ENCODE measurements at places on chromosomes 12 and 14.

- no peak for DNase-seq
These were observed 94.4 kb downstream of the BICD1 start for GRCh38 chr12:32201096-32201495.

DNA sequence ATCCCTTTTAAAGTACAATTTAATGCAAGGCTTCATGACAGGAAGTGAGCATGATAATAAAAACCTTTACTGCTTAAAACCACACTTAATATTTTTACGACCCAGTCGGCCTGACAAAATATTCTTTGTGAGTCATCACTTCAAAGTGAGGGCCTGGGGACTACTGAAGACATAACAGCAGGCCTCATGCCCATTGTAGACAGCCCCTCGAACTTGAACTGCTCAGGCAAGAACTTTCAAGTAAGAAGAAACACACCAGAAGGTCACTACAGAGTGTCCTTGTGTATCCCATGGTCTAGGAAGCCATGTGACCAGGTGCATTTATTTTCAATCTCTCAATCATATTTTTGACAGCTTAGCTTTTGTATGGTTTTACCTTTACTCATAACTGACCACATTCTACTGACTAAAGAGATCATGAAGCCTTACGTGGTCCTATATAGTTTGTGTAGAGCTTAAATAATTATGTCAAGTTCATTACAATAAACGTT, 61.4 kb upstream of the MANSC4 start:
- DNase-seq, result no peak

- peak; percentile 90 for DNase-seq
These were observed 21.6 kb upstream of the GPR132 start for GRCh38 chr14:105086833-105087307.

- no peak for DNase-seq
These were observed 555.9 kb upstream of the TMEM132C start for GRCh38 chr12:127711108-127711507.

DNA sequence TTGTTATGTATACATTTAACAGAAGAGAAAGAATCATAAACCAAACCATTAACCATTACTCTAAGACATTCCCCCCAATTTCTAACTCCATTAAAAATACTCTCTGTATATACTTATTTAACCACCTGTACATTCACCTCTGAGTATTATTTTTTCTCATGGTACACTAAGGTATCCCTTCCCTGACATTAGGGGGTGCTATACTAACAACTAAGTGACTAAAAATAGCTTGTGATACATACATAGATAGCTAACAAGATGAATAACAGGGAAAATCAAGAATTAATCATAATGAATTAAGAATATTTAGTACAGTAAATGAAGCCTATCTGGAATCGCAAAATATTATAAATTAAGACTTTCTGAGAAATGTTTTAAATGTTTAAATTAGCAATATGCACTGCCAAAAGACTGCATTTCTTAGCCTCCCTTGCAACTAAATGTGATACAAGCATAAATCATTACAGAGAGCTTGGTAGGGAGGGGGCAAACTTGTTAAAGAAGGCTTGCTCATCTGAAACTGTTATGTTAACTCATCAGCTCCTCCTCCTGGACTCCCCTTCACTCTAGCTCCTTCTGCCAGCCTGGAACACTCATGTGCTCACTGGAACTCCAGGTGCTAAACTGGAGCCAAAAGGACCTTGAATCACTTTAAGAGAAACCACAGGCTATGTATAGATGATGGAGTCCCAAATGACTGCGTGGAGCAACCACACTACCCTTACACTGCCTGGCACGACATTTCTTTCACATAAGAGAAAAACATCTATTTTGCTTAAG, 14.9 kb downstream of the C2CD5 start:
- no peak for DNase-seq

DNA sequence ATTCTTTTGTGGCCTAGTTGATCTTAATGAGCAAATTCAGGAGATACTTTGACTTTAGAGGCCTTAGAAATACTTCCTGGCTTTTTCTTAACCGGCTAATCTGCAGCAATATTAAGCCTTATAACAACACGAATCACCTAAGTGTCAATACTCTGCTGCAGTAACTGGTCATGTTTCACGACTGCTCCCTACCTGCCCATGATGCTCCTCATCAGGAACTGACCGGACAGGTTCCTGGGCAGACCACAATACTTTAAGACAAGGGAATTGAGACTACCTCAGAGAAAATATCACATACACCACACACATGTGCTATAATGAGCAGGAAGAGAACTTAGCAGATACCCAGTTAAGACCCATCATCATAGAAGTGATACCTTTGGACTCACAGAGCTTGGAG, 211.9 kb upstream of the BMP4 start:
- DNase-seq, result no peak

- no peak for DNase-seq
These were observed 105.5 kb downstream of the SYT1 start for GRCh38 chr12:78970041-78970440.

DNA sequence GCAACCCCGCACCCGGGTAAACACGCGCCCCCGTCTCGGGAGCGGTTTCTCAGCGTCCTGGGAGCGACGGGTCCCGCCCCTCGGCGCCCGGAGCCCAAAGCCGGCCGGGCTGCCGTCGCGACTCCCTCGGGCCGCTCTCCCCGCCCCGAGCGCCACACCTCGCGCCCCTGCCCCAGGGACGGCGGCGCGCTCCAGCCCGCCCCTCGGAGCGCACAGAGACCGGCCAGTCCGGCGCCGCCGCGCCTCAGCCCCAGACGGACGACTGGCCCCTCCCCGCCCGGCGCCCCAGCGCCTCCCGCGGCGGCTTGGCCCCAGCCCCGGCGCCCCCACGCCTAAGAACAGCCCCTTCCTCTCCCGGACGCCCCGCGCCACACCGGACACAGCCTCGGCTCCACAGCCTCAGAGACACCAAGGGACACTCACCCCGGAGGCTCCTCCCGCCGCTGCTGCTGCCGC, 411 bp downstream of the BTBD7 start:
- DNase-seq, result peak; percentile 46

- DNase-seq, result no peak
These were observed 28.1 kb downstream of the ANO6 start for GRCh38 chr12:45243963-45244362.

DNA sequence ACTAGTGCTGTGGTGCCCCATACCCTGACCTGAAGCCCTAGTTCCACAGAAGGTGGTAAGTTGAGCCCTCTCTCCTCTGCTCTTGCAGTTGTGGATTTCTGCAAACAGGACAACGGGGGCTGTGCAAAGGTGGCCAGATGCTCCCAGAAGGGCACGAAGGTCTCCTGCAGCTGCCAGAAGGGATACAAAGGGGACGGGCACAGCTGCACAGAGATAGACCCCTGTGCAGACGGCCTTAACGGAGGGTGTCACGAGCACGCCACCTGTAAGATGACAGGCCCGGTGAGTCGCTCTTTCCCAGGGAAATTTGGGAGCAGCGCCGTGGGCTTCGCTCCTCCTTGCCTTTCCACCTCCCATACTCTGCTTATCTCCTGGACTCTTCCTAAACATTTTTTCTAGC, 92.2 kb downstream of the NT5DC3 start:
- no peak for DNase-seq

DNA sequence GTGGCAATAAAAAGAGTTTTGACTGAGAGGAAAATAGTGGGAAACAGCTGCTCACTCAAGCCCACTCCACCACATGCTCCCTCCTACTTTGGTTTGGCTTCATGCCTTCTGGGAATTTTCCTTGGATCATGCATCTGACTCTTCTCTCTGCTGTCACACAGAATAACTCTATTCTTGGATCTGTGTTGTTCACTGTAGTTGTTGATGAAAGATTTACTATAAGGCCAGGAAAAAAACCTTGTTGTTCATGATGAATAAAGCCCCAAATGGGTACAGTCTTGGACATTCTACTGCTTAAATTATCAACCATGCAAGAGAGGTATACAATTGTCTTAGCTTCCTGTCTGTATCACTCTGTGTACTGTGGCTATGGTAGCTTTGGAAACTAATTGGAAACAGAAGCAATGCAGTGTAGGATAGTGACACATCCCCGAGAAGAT, 70.5 kb downstream of the TMX1 start:
- no peak for DNase-seq

DNA sequence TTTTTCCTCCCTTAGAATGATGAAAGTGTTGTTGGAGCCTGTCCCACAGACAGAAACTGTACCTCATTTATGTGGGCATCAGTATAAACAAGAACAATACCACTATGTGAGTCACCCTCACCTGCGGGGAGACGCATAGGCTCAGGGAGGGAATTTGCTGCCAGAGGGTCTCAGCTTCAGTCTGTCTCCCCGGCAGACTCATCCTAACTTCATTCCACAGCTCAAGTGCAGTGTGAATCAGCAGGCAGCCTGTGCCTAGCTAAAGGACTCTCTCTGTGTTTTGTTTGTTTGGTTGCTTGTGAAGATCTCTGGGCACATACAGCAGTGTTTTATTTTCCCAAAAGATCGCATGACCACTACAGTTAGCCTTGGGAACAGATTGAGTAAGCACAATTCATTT, 98.9 kb downstream of the PRKCH start:
- peak; percentile 39 for DNase-seq

DNA sequence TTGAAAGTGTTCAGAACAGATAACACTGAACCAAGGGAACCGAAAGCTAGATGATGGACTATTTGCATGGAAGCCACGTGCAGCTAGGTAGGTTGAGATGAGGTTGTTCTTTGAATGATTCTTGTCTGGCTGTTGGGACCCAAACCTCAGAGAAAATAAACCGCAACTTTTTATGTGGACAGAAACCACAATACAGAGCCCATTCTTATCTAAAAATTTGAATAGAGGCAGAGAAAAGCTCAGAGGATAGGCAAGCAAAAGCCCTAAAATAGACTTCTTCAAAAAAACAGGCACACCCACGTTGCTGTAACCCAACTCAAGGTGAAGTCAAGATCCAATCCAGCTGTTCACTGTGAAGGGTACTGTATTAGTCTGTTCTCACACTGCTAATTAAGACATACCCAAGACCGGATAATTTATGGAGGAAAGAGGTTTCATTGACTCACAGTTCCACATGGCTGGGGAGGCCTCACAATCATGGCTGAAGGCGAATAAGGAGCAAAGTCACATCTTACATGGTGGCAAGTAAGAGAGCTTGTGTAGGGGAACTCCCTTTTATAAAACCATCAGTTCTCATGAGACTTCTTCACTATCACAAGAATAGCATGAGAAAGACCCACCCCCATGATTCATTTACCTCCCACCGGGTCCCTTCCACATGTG, 353.8 kb downstream of the AACS start:
- DNase-seq, result no peak
